ENCODE measurements at places on chromosomes 2 and 18.
A peak's percentile ranks its signal among the peaks of the same experiment; 100 is the strongest.

GRCh38 chr2:182597570-182598295, 118.3 kb upstream of the DNAJC10 start:
- ATAC-seq, result no peak

DNA sequence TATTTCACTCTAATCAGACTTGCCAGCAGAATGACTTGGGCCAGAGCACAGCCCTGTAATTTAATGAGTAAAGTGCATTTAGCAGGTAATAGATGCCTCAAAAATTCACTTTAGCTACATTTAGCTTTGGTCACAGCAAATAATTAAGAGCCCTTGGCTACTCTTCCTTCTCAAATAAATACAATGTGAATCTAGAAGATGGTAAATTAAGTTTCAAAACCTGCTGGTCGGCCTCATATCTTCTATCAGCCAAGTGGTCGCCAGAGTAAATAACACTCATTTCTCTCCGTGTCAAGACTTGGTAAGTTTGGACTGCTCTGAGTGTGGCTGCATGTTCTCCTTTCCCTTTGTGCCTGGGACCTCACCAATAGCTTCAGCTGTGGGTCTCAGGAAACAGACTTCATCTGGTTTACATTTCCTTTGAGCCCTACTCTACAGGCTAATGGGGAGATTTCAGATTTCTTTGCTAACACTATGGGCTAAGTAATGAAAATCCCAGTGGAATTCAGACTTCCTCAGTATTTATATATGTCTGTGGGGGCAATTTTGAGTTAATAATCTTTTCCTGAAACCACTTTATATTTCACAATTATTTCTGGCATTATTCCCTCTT, 375.8 kb downstream of the RBM43 start:
- no peak for ATAC-seq

DNA sequence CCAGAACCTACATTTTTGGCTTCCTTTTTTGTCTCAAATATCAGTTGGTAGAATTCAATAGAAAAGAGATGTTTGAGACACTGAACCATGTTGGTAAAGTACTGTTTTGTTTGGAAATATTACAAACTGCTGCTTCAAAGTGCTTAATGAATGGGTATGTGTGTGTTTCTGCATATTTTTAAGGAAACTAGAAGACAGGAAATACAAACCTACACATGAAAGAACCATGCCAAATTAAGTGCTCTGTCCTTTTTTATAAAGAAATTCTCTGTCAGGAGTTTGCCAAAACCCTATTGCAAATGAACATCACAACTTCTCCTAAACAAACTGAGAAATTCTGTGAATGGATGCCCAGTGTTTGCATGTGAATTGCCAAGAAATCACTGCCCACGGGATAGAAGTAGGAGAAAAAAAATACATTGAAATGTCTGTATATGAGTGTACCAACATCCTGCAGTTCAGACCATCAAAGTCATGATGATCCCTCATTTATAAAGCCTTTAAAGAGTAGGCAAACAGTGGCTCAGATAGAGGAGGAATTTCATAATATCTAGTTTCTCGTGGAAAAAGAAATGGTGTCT, 69.6 kb upstream of the RND3 start:
- ATAC-seq, result no peak

DNA sequence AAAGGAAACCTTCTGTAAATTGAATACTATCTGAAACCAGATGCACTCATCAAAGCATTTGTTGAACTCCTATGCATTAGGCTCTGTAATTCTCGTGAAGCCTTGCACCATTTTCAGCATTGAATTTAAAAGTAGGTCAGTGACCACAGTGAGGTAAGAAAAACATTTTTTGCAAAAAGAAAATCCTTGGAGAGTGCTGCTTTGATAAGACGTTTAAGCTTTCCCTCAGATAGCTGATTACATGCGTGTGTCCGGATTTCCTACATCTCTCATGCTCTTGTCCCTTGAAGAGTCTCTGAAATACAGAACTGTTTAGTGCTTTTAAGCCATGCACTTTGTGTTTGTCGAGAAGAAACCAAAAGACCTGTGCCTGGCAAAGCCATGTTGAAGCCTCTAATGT, 113.6 kb downstream of the FMNL2 start:
- no peak for ATAC-seq

- ATAC-seq, result no peak
Measured at GRCh38 chr2:153811516-153811915, 60.2 kb upstream of the GALNT13 start.

- peak; percentile 72 for ATAC-seq
Measured at GRCh38 chr2:72745679-72746368, 80.0 kb downstream of the EXOC6B start.

- ATAC-seq, result no peak
Measured at GRCh38 chr2:202019689-202020450, 13.8 kb upstream of the FZD7 start.

DNA sequence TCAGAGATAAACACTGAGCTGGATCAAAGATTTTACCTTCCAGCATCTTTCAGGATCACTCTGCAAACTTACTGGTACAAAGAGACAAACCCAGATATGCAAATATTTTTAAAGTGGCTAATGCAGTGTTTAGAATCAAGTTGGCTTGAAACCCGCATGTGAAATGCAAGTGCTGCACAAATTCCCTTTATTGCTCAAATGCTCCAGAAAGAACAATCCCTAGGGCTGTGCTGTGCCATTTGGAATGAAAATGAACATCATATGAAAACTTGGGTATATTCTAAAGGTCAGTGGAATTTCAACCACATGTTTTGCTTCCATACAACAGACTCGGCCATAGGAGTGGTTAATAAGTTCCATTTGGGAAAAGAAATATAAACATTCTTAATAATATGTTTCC, 139.1 kb downstream of the VWC2L start:
- ATAC-seq, result no peak

DNA sequence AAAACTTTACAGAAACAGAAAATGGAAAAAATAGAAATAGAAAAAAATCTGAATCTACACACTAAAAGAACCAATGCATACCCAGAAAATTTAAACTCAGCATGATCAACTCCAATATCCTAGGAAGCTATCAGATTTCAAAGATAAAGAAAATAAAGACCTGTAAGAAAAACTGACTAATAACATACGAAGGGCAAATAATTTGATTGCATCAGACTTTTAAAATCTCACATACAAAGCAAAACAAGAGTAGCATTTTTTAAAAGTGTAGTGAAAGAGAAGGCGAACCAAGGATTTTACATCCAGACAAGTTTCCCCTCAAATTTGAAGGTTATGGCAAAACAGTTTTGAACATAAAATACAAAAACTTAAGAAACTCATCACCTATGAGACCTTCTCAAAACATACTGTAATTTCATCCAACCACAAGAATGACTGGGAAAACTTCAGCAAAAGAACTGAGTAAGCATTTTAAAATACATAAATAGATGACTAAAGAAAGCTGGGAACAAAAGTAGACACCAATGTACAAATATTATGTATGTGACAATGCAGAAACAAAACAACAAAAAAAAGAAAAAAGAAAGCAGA, 54.8 kb downstream of the NBAS start:
- no peak for ATAC-seq

DNA sequence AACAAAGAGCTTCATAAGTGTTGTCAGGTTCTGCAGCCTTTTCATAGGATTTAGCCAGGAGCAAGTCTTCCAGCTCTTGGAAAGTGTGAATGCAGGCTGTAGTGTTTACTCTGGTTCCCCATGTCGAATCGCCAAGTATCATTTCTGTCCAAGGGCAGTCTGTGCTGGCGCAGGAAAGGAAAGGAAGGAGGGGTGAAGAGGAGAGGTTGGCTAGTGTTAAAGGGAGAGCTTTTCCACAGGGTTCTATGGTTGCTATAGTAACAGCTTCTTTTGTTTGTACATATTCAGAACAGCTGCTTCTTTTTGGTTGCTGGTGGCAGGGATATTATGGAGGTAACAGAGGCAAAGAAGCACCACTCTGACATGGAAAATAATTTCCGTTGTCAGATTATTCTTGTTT, 69.9 kb downstream of the KCNH7 start:
- ATAC-seq, result peak; percentile 66

DNA sequence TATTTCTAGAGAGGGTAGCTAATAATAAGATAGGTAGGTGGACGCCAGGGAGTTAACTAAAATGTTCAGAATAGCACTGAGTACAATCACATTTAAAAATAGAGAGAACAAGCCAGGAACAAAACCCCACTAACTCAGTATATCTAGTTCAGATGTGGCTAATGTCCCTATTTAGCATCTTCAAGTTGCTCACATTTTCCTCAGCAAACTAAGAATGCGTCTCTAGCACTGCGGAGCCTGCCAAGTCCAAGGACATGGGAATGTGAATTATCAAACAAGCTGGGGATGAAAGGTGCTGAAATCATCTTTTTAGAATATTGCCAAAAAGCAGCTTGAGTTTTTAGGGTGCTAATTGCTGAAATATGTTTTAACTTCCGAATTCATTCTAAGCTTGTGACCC, 398.5 kb upstream of the FIGN start:
- no peak for ATAC-seq

DNA sequence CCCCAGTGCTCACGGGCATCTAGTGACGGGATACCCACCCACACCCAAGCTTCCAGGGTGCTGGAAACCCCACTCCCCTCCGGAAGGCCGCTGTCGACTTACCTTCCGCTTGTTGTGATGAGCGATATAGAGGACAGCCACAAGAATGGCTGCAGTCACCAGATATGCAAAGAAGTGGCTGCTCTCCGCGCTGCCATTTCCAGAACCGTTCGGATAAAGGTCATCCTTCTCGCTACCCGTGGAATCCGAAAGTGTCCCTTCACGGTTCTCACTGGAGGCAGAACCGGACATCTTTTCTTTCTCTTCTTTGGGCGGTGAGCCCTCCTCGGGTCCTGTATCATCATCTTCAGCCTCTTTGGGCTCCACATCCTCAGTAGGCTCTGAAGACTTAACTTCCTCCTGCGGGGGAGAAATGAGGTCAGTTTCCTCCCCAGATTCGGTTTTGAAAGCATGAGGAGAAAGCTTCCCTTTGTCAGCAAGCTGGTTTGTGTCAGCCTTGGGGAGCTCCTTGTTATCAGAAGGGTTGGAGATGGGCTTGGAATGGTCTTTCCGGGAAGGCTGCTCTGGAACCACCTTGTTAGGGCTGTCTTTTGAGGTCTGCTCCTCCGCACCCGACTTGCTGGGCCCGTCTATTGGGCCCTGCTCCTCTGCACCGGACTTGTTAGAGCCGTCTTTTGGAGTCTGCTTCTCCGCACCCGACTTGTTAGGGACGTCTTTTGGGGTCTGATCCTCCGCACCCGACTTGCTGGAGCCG, 1.2 kb downstream of the TGOLN2 start:
- no peak for ATAC-seq

- peak; percentile 96 for ATAC-seq
Measured at GRCh38 chr2:134727385-134727784, 8.6 kb upstream of the TMEM163 start.

DNA sequence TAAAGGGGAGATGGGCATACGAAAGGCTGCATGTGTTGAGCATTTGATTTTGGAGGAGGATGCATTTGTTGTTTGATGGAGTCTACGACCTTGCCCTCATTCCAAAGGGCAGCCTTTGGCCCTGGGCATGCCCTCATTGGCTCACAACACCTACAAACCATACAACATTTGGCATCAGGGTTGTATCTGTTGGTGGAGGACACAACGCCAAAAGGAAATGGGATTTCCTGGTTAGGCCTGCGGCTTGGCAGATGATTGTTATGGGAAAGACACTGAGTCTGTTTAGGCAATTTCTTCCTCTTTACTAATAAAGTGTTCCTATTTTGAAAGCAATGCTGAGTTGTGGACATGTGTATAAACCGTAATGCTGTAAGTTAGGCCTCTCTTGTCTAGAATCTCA, 246.9 kb downstream of the LDLRAD4 start:
- no peak for ATAC-seq

- ATAC-seq, result no peak
Measured at GRCh38 chr2:84732897-84733778, 147.7 kb downstream of the TRABD2A start.

- no peak for ATAC-seq
Measured at GRCh38 chr2:36801088-36801487, 104.6 kb downstream of the VIT start.

GRCh38 chr18:50424877-50425690, 50.2 kb downstream of the SKA1 start:
- ATAC-seq, result no peak

- no peak for ATAC-seq
Measured at GRCh38 chr2:85485815-85486214, 53.2 kb upstream of the MAT2A start.

DNA sequence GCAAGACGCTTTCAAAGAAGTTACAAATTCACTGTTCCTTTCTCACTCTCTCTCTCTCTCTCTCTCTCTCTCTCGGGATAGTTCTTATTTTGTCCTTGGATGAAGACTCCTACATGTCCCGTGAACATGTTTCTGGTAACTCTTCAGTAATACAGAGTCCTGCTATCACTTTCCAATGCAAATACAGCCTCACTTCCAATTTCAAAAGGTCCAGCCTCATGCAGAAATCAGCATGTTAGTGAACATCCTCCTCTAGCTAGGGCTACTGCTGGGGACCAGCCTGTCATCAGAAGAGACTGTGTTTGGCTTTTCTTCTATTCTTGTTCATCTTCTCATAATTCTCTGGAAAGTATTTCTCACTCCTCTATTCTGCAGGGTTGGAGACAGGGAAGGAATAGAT, 1306.7 kb upstream of the CELF4 start:
- ATAC-seq, result no peak
